NCI-H1048 (cell line): ENCODE measurements at places on chromosomes 1 and 21.

- DNase-seq, result peak; percentile 87
Measured at GRCh38 chr1:104294259-104294658, 544.6 kb downstream of the AMY1C start.

GRCh38 chr21:14876524-14876840 is 188.3 kb downstream of the NRIP1 start:
- no peak for DNase-seq

DNA sequence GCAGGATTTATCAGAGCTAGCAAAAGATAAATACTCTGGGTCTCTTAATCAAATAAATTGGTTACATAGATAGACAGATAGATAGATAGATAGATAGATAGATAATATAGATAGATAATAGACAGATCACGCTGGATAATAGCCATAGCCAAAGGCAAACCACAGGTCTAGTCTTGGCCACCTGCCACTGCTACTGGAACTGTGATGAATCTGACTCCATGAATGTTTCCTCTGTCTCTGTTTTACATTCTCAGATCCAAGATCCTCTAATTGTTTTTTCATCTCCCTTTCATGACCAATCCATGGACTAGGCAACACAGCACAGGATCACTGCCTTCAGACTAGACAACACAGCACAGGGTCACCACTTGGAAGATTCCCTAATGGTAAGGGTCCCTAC is 444.7 kb upstream of the NFIA start:
- no peak for DNase-seq

DNA sequence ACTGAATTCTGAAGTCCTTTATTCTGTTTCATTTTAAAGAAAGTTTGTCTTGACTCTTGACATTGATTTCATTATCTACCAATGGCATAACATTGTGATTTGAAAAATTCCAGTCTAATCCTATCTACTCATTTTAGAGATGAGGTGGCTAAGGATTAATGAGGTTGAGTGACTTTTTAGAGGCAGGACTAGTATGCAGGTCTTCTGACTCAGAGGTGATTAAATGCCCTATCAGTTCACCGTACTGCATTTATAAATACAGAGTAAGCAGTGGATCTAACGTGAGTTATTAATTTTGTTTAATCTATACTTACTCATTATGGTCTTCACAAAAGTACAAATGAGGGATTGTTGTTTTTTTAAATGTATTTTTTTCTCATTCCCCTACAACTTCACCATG is 277.6 kb downstream of the PTBP2 start:
- no peak for DNase-seq

GRCh38 chr1:195241066-195241465 is 1367.2 kb downstream of the KCNT2 start:
- no peak for DNase-seq

- no peak for DNase-seq
Measured at GRCh38 chr1:90346757-90347156, 351.8 kb downstream of the ZNF326 start.

DNA sequence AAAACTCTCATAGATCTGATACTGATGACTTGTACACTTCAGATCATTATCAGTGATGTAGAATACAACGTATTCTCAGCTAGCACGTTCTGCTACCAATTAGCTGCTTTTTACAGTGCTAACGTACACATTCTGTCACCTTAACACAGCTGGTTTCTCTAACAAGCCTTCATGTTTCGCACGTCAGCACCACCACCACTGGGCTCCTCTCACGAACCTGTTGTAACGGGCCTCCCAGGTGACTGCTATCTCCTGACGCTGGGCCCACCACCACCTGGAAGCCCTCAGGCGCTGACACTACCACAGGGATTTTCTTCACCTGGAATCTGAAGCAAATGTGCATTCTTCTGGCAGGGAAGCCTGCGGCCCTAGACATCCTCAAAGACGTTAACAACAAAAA is 19.8 kb downstream of the TOMM20 start:
- no peak for DNase-seq
